Osteoblast (primary cell): ENCODE measurements at places on chromosomes 1 and 21. TPM values are rescaled to one million over a fixed set of nuclear protein-coding genes. Genes with fewer than 3 reads are reported as not detected.

PCP4 gene
- total RNA-seq: not detected in 2 replicates

RAB13 gene
- 72.0 and 78.4 TPM in 2 replicates for total RNA-seq

RUNX3 gene
- total RNA-seq: 1.8 and 3.6 TPM in 2 replicates

LRRIQ3 gene
- 0.59 and 0.72 TPM in 2 replicates for total RNA-seq

ELAVL4 gene
- not detected in 2 replicates for total RNA-seq

PIGC gene
- 19.7 and 22.4 TPM in 2 replicates for total RNA-seq
